Esophagus muscularis mucosa (tissue), 4 donors: ENCODE measurements at places on chromosomes 3 and 15. TPM values are rescaled to one million over a fixed set of nuclear protein-coding genes. Genes with fewer than 3 reads are reported as not detected.

Gene FSIP1
- total RNA-seq: 1.2 TPM

Gene KBTBD13
- not detected for total RNA-seq

Gene CDC25A
- total RNA-seq: 0.97 TPM

Gene LYZL4
- total RNA-seq: not detected

Gene MESP1
- 2.8 TPM for total RNA-seq

Gene GOLGA8T
- total RNA-seq: not detected
